Heart left ventricle (tissue), 16 donors: ENCODE measurements at places on chromosomes 3 and 15. TPM values are rescaled to one million over a fixed set of nuclear protein-coding genes. Genes with fewer than 3 reads are reported as not detected.

The SH2D7 gene
- total RNA-seq = not detected

DNA sequence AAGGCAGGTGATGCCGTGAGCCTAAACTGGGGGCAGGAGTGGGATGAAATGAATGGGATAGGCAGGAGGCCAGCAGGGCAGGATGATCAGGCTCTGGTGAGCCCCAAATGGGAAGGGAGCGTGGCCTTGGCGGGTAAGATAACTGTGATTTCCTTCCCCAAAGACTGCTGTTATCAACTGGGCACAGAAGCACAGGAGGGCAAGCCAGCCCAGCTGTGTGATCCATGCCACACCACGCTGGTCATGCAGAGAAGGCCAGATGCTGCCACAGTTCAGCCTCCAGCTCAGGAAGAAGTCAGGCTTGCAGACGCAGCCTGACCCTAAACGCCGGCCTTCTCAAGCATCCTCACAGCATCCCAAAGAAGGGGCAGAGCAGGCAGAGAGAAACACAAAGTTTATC, 52.1 kb upstream of the GNB5 start:
- no peak for DNase-seq

DNA sequence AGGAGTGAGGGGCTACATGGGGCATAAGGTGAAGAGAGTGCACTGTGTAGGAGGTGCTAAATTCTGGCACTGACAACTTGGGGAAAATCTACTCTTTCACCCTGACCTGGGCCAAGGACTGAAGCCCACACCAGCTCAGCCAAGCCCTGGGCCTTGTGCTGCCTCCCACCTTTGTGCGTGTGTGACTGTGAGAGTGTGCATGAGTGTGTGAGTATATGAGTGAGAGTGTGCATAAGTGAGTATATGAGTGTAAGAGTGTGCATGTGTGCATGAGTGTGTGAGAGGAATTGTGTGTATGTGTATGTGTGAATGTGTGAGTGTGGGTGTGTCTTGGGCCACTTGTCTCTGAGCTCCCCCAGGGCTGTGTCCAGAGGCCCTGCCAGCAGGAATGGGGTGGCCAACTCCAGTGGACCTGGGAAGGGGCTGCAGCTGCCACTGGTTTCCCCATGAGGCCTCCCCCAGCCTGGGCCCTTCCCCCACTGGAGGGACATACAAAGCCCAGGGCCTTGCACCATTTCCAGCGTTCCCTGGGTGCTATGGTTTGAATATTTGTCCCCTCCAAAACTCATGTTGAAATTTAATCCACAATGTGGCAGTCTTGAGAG, 15.2 kb downstream of the C3orf22 start:
- peak; percentile 36 for DNase-seq

DNA sequence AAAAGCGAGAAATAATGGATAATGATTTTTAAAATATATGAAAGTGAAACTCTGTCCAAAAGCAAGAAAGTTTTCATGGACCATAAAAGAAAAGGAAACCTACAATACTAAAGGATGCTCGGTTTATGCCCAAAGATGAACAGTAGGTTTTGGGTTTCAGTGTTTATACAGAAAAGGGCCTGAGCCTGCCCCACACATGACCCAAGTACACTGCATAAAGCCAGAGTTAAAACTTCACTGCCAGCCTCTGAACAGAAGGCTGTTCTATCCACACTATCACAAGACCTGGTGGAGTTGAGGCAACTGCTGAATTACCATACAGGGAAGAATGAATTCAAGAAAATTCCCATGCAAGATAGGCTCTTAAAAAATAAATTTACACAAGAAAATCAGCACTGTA, 165.2 kb downstream of the MECOM start:
- no peak for DNase-seq

- DNase-seq = no peak
These were observed 135.1 kb downstream of the HCN4 start for GRCh38 chr15:73233623-73234022.
